ENCODE measurements at places on chromosomes 11 and 22.

DNA sequence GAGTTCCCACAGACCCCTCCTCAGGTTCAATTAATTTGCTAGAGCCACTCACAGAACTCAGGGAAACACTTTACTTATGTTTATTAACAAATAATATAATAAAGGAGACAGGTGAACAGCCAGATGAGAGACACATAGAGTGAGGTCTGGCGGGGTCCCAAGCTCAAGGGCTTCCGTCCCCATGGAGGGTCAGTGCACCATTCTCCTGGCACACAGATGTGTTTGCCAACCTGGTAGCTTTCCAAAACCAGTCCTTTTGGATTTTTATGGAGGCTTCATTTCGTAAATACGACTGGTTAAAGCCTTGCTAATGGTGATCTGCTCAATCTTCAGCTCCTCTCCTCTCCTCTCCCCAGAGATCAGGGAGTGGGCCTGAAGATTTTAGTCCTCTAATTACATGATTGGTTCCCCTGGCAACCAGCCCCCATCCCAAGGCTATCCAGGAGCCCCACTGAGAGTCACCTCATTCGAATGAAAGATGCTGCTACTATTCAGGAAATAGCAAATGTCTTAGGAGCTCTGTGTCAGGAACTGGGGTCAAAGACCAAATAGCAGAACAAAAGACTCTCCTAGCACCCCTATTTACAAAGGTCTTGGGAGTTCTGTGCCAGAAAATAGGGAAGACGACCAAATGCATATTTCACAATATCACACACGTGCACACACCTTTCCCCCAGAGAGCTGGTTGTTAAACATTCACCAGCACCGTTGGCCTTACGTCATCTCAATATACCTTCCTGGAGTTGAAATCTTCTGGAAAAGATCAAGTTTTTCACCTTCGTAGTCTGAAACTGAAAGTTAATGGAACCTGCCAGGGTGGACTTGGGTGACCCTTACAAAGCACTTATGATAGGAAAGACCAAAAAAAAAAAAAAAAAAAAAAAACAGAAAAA, 23.8 kb upstream of the CAPRIN1 start:
- DNase-seq: no peak

- DNase-seq: no peak
Observed at GRCh38 chr22:40412441-40412840, 42.0 kb downstream of the SGSM3 start.

DNA sequence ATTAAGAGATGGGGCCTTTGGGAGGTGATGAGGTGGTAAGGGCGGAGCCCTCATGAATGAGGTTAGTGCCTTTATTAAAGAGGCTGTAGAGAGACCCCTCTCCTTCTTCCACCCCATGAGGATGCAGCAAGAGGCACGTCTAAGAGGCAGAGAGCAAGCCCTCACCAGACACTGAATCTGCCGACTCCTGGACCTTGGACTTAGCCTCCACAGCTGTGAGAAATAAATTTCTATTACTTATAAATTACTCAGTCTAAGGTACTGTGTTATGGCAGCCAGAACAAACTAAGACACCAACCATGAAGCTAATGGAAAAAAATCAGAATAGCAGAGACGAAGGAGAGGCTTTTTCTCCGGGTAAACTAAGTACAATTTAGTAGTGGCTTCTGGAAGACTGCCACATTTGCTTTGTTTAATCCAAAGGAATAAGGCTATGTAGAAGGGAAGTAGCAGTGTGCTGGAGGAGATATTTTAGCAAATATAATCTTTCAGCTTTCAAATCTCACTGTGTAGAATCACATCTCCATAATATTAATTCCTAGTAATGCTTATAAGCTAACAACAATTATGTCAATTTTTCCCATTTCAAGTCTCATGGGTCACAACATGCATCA, 12.3 kb upstream of the SIK2 start:
- no peak for DNase-seq

GRCh38 chr11:22472306-22472705, 134.1 kb downstream of the SLC17A6 start:
- DNase-seq: no peak

GRCh38 chr11:46249103-46249937, 28.1 kb upstream of the CREB3L1 start:
- no peak for DNase-seq

DNA sequence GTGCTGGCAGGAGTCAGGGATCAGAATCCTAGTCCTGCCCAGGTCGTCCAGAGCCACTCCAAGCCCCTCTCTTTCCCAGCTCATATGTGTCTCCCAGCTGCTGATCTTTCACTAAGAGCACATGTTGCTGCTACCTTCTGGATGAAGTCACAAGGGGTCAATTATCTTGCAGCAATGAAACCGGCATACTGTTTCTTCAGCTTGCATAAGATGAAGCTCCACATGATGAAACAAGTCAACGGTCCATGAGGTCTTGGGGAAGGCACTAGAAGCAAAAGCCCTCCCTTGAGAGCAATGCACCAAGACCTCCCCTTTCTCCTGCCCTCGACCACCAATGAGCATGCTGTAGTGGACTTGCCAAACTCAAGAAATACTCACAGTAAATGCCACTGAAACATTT, 148.9 kb downstream of the TENM4 start:
- no peak for DNase-seq

DNA sequence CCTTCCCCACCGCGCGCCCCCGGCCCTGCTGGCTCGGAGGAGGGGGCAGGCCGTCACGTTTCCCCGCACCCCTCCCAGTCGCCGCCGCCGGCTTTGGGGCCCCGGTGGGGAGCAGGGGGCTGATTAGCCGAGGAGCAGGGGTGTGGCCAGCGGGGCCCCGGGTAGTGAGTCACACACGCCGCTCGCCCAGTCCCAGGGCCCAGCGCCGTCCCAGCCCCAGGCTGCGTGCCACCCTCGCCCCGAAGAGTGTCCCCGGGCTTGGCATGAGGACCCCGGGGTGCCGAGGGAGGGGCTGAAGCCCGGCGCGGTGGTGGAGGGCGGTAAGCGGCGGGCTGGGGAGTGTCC, 34.4 kb downstream of the PRDM11 start:
- peak; percentile 85 for DNase-seq

- peak; percentile 61 for DNase-seq
Observed at GRCh38 chr11:2561696-2562581, 117.1 kb downstream of the KCNQ1 start.

- no peak for DNase-seq
Observed at GRCh38 chr11:109707411-109707810, 285.4 kb downstream of the C11orf87 start.

GRCh38 chr11:11400635-11401232, 47.7 kb upstream of the CSNK2A3 start:
- DNase-seq: no peak

DNA sequence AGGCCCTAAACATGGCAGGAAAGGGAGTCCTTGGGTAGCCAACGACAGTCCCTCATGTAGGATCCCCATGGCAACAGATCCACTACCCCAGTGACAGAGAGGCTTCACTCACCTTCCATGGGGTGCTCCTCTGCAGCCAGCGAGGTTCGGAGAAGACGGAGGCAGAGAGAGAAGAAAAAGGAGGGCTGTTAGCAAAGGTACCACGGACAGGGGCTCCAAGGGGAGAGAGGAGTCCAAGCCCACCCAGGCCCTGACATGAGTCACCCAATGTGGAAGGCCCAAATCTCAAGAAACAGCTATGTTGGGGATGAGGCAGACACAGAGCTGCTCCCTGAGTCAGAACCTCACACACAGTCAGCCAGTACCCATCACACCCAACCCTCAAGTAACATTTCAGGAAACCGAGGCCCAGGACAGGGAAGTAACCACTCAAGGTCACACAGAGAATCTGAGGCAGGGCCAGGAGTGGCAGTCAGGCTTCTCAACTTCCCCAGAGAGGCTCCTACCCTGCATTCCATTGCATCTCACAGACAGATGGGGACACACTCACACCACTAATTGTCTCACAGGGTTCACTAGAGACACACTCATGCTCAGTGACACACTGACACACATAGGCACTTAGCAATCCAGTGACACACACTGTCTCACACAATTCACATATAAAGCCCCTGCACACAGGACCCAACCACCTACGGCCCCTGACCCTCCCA, 25.2 kb downstream of the NRXN2 start:
- DNase-seq: no peak

GRCh38 chr11:9747828-9748227, 84.0 kb downstream of the SWAP70 start:
- DNase-seq: no peak

- DNase-seq: no peak
Observed at GRCh38 chr22:29158546-29158945, 47.1 kb upstream of the EMID1 start.

GRCh38 chr22:31313366-31314147, 21.3 kb upstream of the PIK3IP1 start:
- DNase-seq: no peak
